ENCODE measurements at places on chromosomes 5 and 9. TPM values are rescaled to one million over a fixed set of nuclear protein-coding genes. Genes with fewer than 3 reads are reported as not detected.

Gene PTGDS
- total RNA-seq = 128 TPM

Gene CMBL
- total RNA-seq = 20.2 TPM

Gene ARRDC3
- total RNA-seq = 72.2 TPM

Gene CXCL14
- 97.1 TPM for total RNA-seq

Gene PSD2
- total RNA-seq = 0.62 TPM

Gene IARS1
- 71.7 TPM for total RNA-seq

Gene TAS2R1
- total RNA-seq = not detected

Gene SPOCK1
- 48.5 TPM for total RNA-seq

Gene POU5F2
- total RNA-seq = 2.8 TPM

Gene AGXT2
- total RNA-seq = not detected

Gene CA9
- 8.8 TPM for total RNA-seq

Gene ACTBL2
- total RNA-seq = not detected

Gene BARX1
- 0.27 TPM for total RNA-seq

Gene CERT1
- total RNA-seq = 33.2 TPM

Gene PCDHA1
- total RNA-seq = not detected

Gene KCNN2
- total RNA-seq = 0.32 TPM

Gene SHOC1
- not detected for total RNA-seq

Gene HMCN2
- 7.8 TPM for total RNA-seq

Gene PCDH12
- 8.0 TPM for total RNA-seq

Gene TMEM252
- total RNA-seq = not detected

Gene FCN2
- not detected for total RNA-seq
